B cell (primary cell): ENCODE measurements at places on chromosomes 5 and 9. TPM values are rescaled to one million over a fixed set of nuclear protein-coding genes. Genes with fewer than 3 reads are reported as not detected.
A peak's percentile ranks its signal among the peaks of the same experiment; 100 is the strongest.

- no peak for DNase-seq
Observed at GRCh38 chr5:128021411-128021810, 62.2 kb upstream of the SLC12A2 start.

DNA sequence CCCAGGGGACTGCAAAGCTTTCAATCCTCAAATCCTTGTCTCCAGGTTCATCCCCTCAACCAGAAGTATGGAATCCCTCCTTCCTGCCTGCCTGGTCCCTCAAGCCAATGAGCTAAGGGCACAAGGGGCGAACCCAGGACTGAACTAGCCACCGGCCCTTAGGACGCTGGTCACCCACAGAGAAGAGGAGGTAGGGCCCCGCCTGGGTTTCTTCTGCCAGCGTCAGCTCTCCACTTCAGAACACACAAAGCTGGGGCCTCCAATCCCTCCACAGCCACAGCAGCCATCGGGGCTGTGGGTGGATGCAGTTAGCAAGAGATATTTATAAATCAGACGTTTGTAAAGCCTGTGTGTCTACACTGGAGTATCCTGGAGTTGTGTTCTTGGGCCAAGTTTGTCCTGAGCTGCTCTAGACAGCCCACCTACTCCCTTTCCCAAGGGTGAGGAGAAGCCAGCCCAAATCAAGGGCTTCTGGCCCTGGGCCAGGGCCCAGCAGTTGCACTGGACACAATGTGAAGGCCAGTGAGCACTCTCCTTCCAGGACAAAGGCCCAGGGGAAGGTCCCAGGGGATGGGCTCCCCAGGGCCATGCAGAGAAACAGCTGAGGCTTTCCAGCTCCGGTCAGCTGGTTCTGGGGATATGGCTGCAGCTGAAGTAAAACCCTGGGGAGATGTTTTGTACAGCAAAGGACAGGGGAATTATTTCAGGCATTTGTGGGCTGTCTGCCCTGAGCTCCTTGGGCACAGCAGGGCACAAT is 18.9 kb downstream of the AMBP start:
- no peak for DNase-seq

GRCh38 chr5:10734832-10735523 is 26.1 kb downstream of the DAP start:
- DNase-seq: no peak

DNA sequence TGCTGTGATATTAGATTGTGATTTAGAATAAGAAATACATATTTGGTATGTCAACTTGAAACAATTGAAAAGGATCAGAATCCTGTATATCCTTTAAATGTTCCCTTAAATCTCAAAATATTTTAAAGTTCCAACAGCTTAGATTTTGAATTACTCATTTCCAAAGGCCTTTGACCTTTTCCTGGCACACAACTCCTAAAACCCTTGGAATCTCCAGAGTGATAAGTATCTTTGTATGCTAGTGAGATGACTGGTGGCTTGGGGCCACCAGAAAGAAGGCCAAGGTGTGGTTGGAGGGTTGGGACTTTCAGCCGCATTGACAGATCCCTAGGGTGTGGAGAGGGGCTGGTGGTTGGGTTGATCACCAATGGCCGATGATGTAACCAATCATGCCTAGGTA is 104.7 kb downstream of the YIPF5 start:
- DNase-seq: no peak

GRCh38 chr5:143001764-143002351 is 231.7 kb downstream of the ARHGAP26 start:
- peak; percentile 32 for DNase-seq

DNA sequence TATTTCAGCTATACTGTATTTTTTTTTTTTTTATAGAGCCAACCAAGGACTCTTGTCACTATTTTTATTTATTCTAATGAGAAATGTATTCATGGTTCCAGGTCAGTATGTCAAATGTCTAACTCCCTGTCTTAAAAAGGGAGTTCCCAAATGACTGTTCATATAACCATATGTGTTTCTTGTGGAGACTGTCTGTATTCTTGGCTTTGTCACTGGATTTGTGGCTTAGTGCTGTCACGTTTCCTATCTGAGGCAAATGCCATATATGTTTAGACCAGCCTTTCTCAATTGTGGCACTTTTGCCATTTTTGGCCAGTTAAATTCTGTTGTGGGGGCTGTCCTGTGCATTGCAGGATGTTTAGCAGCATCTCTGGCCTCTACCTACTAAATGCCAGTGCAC is 3.1 kb downstream of the GCNT1 start:
- no peak for DNase-seq

GRCh38 chr5:137181667-137182066 is 317.5 kb downstream of the SPOCK1 start:
- no peak for DNase-seq

DNA sequence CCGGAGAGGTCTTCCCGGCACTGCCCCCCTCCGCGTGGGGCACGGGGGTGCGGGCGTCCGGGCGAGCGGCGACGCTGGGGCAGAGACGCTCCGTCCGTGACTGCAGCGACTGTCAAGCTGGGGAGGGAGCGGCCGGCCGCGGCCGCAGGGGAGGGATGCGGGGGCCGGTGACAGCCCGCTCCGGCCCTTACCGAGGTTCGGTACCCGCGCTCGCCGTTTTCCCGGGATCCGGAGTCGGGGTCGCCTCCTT is 400 bp downstream of the KDM4C start:
- no peak for DNase-seq

DNA sequence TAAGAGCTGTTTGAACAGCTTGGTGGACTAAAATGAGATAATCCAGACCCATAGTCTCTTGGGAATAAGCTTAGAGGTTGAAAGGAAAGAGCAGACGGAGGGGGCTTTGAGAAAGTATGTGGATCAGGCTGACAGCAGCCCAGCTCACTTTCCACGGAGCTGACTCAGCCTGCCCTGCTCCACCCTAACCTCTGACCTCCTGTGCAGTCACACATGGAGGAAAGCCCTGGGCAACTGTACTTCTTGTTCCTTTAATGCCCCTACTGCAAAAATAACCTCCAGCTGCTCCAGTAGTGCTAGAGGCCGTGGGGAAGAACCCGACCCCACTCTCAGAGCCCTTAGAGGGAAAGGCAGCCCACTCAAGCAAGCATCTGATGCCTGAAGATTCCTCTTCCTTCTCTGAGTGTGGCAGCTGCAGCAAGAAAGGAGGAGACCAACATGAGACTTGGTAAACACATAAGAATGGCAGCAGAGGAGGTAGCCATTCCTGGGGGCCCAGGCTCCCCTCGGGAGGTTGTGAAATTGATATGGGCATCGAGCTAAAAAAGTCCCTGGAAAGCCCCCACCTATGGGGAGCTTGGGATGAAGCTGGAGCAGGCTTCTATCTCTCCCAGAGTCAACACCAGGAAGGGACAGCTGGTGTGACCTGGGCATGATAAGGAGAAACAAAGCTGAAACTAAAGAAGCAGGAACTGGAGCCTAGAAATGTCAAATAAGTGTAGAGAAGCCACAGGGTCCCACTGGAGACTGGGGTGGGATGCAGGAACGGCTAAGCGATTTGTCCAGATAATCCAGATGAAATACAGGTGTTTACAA is 204.3 kb downstream of the PIK3R1 start:
- DNase-seq: no peak

DNA sequence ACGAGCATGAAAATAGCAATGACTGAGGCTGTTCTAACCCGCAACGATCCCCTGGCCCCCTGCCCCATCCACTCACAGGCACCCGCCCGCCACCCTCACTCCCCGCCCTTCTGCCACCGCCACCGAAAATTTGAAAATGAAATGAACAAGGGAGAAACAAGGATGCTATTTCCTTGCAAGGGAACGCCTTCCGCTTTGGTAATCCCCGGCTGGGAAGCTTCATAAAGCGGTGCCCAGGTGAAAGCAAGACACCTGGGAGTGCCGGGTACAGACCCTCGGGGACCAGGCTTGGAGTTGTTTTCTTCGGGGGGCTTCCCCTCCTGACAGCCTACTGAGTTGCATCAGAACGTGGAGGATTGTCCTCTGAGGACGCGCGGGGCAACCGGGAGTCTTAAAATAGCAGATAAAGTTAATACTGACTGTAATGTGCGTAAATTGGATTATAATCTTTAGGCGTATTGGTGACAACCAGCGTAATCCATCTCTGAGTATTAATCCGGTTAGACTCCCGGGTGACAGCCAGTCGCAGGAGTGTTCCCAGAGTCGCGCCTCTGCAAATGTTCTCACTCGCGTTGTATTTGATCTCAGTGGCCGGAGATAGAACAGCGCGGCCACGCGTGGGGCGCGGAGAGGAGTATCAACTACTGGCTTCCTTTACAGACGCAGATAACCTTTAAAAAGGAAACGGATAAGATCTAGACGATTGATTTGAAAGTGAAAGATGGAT is 885 bp upstream of the MLLT3 start:
- peak; percentile 69 for DNase-seq

DNA sequence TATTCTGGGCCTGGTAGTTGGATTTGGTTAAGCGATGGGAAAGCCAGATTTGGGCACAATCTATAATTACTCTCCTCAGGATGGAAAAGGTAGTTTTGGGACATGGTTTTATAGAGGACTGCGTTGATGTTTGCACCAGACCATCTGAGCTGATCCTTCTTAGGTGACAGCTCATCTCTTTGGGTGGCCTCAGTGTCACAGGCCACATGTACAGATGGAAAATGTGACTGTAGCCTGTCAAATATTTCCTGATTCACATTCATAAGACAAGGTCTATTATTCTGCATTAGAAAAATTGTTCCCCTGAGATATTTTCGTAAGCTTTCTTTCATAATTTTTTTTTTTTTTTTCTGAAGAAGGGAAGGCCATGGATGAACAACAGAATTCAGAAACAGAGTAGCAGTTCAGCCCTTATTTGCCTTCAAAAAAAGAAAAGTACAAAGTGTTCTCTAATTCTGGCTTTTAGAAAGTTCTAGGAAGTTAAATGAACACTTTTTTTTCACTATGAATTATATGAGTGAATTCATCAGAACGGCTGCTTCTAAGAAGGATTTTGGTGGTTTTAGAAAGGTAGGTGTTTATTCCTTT is 81.0 kb downstream of the NNT start:
- no peak for DNase-seq

- no peak for DNase-seq
Observed at GRCh38 chr5:159182691-159183090, 26.7 kb downstream of the RNF145 start.

- no peak for DNase-seq
Observed at GRCh38 chr9:86347991-86348390, 6.2 kb downstream of the TUT7 start.

GRCh38 chr9:16310278-16311110 is 560.0 kb downstream of the BNC2 start:
- DNase-seq: no peak

DNA sequence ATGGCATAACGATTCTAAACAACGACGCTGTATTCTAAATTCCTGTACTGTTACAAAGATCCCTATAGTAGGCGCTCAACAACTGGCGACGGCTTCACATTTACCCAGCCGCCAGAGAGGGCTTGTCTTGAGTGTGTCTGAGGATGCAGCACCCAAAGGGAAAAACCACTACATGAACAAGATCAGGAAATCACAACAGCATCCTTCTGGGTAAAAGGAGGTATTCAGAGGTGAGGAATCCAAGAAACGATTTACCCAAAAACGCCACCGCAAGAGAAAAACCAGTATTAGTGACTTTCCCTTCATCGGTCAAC is 711 bp downstream of the TTC33 start:
- peak; percentile 79 for DNase-seq

- DNase-seq: no peak
Observed at GRCh38 chr5:148790545-148791333, 35.7 kb upstream of the ADRB2 start.

DNA sequence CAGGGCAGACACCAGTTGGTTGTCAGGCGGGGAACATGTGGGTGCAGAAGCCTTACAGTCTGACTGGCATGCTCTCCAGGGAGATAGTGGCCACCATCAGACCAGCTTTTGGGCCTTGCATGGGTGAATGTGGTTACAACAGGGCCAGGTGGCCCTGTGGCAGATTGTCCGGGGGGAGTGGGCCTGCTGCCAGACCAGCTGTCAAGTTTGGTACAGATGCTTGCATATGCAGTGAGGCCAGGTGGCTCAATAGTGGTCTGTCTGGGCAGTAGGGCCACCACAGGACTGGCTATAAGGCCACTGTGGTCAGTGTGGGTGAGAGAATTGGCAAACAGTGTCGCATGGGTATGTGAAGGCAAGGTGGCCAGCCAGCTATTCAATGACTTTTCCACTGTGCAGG is 148.7 kb downstream of the FAM174A start:
- DNase-seq: no peak

DNA sequence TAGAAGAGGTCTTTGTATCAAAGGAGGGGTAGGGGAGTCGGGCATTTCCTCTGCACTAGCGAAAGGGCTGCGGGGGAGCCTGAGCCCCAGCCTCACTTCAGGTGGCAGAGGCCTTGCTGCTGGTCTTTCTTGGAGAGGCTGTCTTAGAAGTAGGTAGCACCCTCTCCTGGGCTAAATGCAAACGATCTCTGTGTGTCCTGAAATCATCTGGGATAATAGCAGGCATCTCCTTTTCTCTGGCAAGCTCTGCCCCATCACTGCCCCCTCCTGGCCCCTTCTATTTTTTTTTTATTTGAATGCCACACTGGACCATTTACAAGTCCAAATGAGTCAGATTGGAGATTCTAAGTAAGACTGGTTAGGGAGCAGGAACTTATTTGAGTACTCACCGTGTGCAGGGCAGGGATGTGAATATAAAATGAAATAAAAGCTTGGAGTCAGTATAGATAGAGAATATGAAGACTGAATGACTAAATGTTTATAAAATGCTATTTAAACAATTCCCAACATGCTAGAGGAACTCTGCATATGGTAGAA is 137.1 kb downstream of the FGF1 start:
- DNase-seq: peak; percentile 44

GRCh38 chr9:130290291-130291181 is 25.0 kb downstream of the HMCN2 start:
- no peak for DNase-seq

GRCh38 chr9:33475357-33475756 is 1.6 kb upstream of the NOL6 start:
- no peak for DNase-seq

DNA sequence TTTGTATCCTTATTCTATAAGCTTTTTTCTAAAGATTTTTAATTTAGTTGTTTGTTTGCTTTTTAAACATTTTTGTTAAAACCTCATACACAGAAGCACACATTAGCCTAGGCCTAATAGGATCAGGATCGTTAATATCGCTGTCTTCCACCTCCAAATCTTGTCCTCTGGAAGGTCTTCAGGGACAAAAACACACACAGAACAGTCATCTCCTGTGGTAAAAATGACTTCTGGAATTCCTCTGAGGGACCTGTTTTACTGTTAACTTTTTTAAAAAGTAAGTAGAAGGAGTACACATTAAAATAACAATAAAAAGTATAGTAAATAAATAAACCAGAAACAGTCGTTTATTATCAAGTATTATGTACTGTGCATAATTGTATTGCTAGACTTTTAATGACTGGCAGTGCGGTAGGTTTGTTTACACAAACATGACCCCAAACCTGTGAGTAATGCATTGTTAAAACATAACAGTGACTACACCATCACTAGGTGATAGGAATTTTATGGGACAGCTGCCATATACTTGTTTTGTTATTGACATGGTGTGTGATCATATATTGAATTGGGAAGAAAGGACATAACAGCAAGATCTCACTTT is 109.6 kb downstream of the ZCCHC7 start:
- no peak for DNase-seq

The IFNB1 gene
- not detected in 2 replicates for total RNA-seq

The NR2F1 gene
- not detected in 2 replicates for total RNA-seq

The PCDHB11 gene
- not detected in 2 replicates for total RNA-seq

The AGTPBP1 gene
- total RNA-seq: 33.1 and 35.4 TPM in 2 replicates

The F2RL1 gene
- total RNA-seq: 0.51 and 0.64 TPM in 2 replicates

The ASPN gene
- not detected in 2 replicates for total RNA-seq

The ZFYVE16 gene
- total RNA-seq: 38.3 and 44.4 TPM in 2 replicates

The PDE6A gene
- not detected in 2 replicates for total RNA-seq

The PCDHGA4 gene
- 1.1 TPM in 2 replicates for total RNA-seq

The SLU7 gene
- 68.3 and 83.2 TPM in 2 replicates for total RNA-seq
